ENCODE measurements at places on chromosomes 12 and 14.
A peak's percentile ranks its signal among the peaks of the same experiment; 100 is the strongest.

GRCh38 chr12:102496591-102496990 is 16.2 kb upstream of the IGF1 start:
- no peak overlapping the region for H3K4me3 ChIP-seq
- no peaks in the 10 kb centered on the region for H3K4me1 ChIP-seq
- peaks cover 27% of the 10 kb centered on the region for H3K27me3 ChIP-seq
- no peaks in the 10 kb centered on the region for H3K36me3 ChIP-seq

DNA sequence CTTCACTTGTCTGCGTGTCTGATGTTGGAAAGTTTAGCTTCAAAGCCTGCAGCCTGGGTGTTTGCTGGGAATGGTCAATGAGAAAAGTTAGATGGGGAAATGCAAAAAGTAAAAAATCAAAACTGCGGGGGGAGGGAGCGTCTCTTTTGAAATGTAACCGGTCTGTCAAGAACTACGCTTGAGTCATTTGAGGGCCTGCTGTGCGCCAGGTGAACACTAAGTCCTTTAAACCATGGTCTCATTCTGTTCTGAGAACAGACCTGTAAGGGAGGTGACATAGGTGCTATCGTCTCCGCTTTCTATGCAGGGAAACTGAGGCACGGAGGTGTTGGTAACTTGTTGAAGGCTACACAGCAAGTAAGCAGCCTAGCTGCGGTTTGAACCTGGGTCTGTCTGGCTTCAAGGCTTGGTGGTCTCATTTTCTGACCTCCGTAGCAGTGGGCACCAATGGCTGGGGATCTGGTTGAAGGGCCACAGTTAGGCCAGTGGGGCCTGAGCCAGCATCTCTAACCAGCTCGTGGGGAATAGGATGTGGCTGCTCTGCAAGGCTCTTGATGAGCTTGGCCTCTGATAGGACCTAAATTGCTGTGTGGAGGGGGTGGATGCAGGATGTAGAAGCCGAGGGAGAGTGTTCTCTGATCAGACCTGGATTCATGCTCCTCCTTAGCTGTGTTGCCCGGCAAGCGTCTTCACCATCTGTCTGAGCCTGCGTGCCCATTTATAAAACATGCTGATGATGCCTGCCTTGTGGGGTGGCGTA is 41.5 kb downstream of the KCTD10 start:
- H3K27ac ChIP-seq: no peak overlapping the region
- no peaks in the 10 kb centered on the region for H3K27me3 ChIP-seq
- peaks cover under 1% of the 10 kb centered on the region for H3K36me3 ChIP-seq
- DNase-seq: no peak
- peaks cover 9% of the 10 kb centered on the region for H3K4me1 ChIP-seq
- H3K4me3 ChIP-seq: no peak overlapping the region

DNA sequence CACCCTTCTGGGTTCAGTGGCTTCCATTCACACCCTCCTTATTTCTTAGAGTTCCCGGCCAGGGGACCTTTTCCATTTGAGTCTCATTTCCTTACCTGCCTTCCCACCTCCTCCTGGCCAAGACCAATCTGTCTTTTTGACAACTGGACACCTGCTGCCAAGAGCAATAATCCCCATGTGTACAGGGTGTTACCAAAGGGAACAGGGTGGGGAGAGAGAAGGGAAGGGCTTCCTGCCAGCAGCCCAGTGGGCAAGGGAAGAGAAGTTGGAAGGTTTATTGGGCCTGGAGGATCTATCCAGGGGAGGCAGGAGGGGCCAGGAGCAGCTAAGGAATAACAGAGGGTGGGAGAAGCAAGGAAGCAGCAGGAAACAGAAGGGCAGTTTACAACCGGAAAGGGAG is 346.2 kb downstream of the C12orf75 start:
- peaks cover 9% of the 10 kb centered on the region for H3K27me3 ChIP-seq
- no peak overlapping the region for H3K4me3 ChIP-seq
- no peak overlapping the region for H3K27ac ChIP-seq
- no peaks in the 10 kb centered on the region for H3K4me1 ChIP-seq
- no peaks in the 10 kb centered on the region for H3K36me3 ChIP-seq

- no peak overlapping the region for H3K27ac ChIP-seq
- no peaks in the 10 kb centered on the region for H3K36me3 ChIP-seq
- H3K4me1 ChIP-seq: peaks cover 17% of the 10 kb centered on the region
- H3K27me3 ChIP-seq: no peaks in the 10 kb centered on the region
Observed at GRCh38 chr12:24901576-24902461, 47.1 kb downstream of the BCAT1 start.

DNA sequence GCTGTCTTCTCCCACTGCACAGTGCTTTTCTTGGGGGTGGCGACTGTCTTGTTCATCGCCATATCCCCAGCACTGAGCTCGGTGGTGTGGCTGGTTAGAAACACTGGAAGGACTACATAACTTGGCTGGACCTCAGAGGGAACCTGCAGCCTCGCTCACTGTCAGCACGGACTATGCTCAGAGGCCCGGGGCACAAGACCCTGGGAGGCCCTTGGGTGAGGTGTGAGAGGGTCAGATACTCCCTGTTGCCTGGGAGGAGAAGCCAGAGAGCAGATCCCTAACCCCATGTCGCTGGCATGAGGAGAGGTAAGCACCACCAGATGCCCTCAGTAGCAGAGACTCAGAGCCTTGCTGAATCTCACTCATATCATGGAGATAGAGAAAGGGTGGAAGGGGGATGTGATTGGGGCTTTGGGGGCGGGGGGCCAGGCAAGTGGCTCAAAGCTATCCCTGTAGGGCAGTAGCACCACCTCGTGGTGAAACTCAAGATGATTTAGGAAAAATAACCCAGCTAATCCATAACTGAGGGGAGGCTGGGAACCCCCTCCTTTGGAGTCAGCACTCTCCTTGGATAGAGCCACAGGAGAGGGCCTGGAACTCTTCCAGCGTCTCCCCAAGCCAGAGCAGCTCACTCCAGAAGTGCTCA is 18.7 kb upstream of the HDAC7 start:
- no peak for DNase-seq
- no peak overlapping the region for H3K27ac ChIP-seq
- H3K27me3 ChIP-seq: peaks cover 6% of the 10 kb centered on the region
- peaks cover 15% of the 10 kb centered on the region for H3K4me1 ChIP-seq
- H3K4me3 ChIP-seq: no peak overlapping the region

DNA sequence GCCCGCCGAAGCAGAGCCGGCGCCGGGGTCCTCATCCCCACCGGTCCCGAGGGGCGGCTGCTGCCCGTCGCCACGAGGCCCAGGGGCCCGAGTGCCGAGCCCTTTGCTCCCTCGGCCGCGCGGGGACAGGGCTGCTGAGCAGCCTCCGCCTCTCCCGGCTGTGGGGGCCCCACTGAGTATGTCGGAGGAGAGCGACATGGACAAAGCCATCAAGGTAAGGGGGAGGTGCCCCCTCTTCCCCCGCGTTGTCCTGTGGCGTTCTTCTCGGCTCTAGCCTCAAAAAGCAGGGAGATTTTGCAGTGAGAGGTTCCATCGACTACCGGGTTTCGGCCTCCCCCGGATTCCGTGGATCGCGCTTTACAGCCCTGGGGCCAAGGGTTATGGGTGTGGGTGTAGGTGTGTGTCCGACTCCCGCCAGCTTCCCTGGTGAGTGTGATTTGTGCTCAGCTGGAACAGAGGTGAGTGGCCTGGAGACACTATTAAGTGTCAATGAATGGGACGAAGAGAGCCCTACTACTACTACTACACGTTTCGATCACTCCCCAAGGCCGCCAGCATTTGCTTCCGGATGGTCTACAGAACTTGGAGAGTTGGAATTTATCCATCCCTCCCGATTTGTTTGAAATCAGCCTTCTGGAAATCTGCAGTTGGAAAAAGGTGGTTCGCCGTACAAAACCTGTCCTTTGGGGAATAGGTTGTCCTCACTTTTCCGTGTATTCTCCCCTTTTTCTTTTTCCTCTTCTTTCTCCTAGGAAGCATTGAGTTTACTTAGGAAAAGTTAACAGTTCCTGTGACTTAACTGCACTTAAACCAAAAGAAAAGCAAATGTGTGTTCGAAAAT is 748 bp downstream of the MAPKAPK5 start:
- H3K4me1 ChIP-seq: peaks cover 60% of the 10 kb centered on the region
- peak overlapping the region; percentile 89 for H3K27ac ChIP-seq
- H3K4me3 ChIP-seq: peak overlapping the region; percentile 99
- no peak for DNase-seq

- no peaks in the 10 kb centered on the region for H3K4me1 ChIP-seq
- H3K4me3 ChIP-seq: no peak overlapping the region
- H3K27me3 ChIP-seq: no peaks in the 10 kb centered on the region
- H3K36me3 ChIP-seq: peaks cover 4% of the 10 kb centered on the region
- DNase-seq: no peak
Observed at GRCh38 chr12:12663644-12664294, 32.2 kb downstream of the GPR19 start.

- H3K36me3 ChIP-seq: no peaks in the 10 kb centered on the region
- H3K4me1 ChIP-seq: no peaks in the 10 kb centered on the region
- no peaks in the 10 kb centered on the region for H3K27me3 ChIP-seq
- no peak overlapping the region for H3K4me3 ChIP-seq
- no peak overlapping the region for H3K27ac ChIP-seq
Observed at GRCh38 chr12:84805474-84805858, 107.1 kb downstream of the SLC6A15 start.

DNA sequence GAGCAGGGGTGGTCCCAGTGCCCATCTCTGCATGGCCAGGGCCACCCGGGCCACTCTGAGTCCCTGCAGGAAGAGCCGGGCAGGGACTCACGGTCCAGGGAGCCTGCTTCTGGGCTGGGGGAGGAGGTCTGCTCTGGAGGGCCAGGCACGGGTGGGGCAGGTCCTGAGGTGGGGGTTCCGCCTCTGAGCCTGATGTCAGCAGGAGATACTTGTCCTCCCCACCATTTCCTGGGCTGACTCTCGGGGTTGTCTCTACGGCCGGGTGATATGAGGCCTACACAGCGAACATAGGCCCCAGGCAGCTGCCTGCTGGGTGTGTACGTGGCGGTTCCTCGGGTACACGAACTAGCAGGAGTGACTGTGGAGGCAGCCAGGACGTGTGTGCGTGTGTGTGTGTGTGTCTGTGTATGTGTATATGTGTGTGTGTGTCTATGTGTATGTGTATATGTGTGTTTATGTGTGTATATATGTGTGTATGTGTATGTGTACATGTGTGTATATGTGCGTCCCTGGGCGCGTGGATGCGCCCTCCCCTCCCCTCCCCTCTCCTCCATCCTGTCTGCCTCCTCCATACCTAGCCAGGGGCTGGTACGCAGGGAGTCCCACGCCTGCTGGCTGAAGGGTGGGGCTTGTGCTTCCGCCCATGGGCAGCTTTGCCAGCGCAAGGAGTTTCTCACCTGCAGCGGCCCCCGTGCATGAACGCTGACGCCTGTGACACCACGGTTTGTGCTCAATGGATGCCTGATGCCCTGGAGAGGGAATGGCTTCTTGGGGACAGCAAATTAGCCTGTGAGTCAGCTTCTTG is 30.4 kb upstream of the TRAF3 start:
- no peak overlapping the region for H3K4me3 ChIP-seq
- H3K4me1 ChIP-seq: no peaks in the 10 kb centered on the region
- no peak overlapping the region for H3K27ac ChIP-seq

- DNase-seq: peak; percentile 27
- H3K27me3 ChIP-seq: peaks cover 14% of the 10 kb centered on the region
- H3K27ac ChIP-seq: peak overlapping the region; percentile 89
- peaks cover 12% of the 10 kb centered on the region for H3K4me1 ChIP-seq
- H3K36me3 ChIP-seq: no peaks in the 10 kb centered on the region
Observed at GRCh38 chr14:69354383-69355153, 43.5 kb downstream of the ERH start.

GRCh38 chr12:106897082-106897481 is 58.6 kb upstream of the TMEM263 start:
- peaks cover 1% of the 10 kb centered on the region for H3K4me1 ChIP-seq
- no peak overlapping the region for H3K27ac ChIP-seq
- peaks cover 18% of the 10 kb centered on the region for H3K27me3 ChIP-seq
- no peak overlapping the region for H3K4me3 ChIP-seq
- no peak for DNase-seq

- H3K4me3 ChIP-seq: no peak overlapping the region
- no peaks in the 10 kb centered on the region for H3K4me1 ChIP-seq
- H3K27me3 ChIP-seq: peaks cover 44% of the 10 kb centered on the region
- DNase-seq: no peak
- no peak overlapping the region for H3K27ac ChIP-seq
Observed at GRCh38 chr12:2613326-2614073, 181.3 kb upstream of the FKBP4 start.

- H3K4me1 ChIP-seq: no peaks in the 10 kb centered on the region
- no peaks in the 10 kb centered on the region for H3K27me3 ChIP-seq
- DNase-seq: no peak
- H3K27ac ChIP-seq: no peak overlapping the region
- H3K4me3 ChIP-seq: no peak overlapping the region
Observed at GRCh38 chr14:26636561-26636960, 38.7 kb upstream of the NOVA1 start.

- no peak overlapping the region for H3K4me3 ChIP-seq
- H3K36me3 ChIP-seq: peaks cover 3% of the 10 kb centered on the region
- no peak for DNase-seq
- H3K27me3 ChIP-seq: no peaks in the 10 kb centered on the region
- no peaks in the 10 kb centered on the region for H3K4me1 ChIP-seq
Observed at GRCh38 chr12:115109863-115110262, 425.9 kb upstream of the TBX3 start.

DNA sequence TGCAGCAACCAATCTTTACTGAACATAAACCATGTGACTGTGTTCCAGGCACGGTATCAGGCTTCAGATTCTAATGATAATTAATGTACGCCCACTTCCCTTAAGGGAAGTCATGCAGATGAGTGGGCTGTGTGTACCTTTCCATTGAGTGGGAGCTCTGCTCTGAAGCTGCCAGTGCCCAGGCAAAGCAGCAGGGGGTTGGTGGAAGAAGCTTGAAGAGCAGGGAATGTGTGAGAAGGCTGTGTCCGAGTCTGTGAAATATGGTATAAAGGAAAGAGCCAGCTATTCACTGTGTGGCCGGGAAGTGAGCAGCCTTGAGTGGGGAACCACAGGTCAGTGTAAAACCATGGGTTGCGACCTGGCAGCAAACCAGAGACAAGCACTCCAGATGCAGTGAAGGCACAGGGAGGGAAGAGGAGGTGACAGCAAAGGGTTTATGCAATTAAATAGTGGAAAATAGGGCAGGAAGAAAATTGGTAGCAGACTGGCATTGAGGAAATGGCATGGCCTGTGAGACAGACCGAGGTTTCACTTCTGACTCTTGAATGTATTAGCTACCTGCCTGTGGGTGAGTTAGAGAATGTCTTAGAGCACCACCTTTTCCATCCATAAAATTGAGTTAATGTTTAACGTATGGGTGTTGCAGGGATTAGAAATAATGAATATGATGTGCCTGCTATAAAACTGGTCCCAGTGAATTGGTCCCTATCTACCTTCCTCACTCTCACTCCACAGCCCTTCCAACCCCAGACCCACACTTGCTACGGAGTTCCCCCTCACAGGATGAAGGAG is 116.4 kb downstream of the NTF3 start:
- DNase-seq: no peak
- no peaks in the 10 kb centered on the region for H3K36me3 ChIP-seq
- H3K27ac ChIP-seq: no peak overlapping the region
- peaks cover 16% of the 10 kb centered on the region for H3K27me3 ChIP-seq
- H3K4me3 ChIP-seq: no peak overlapping the region
- H3K4me1 ChIP-seq: no peaks in the 10 kb centered on the region

All from effector memory CD8-positive, alpha-beta T cell (primary cell).